ENCODE measurements at places on chromosomes 7 and 10.

GRCh38 chr7:26857170-26857505 lies 7.3 kb downstream of the SKAP2 start:
- no peak for DNase-seq

DNA sequence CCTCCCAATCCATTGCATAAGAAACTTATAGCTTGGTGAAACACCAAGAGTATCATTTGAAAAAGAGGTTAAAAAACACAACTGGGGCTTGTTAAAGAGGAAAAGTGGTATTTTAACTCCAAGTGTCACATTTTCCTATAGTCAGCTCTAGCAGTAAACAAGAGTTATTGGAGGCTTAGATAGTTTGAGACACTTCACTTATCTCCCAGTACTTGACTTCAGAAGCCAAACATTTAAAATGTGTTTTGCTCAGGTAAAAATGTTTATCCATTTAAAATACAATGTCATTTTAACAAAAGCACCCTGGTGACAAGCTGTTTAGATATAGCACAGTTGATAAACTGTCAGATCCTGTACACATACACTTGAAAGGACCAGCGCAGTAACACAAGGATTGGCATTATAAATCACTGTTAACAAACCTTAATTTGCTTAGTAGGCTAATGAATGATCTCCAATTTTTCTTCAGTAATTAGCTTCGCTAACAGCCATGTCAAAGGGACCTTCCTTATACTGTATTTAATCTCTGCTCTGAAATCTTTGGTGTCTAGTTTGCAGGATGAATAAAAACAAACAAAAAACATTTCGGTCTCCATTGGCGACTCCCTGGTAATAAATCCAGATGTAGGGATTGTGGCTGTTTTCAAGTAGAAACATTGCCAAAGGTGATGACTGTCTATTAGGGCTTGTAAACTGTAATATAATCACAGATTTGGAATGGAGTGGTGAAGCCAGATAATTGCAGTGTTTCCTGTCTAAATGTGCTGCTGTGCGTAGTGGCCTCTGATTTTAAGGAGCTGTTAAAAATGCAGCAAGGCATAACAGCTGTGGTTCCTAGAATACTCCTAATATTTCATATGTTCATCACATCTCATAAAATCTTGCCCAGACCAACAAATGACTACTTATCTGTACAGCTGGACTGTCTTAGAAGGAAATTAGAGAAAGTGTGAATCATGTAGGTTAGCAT lies 545.1 kb downstream of the AUTS2 start:
- DNase-seq = no peak

DNA sequence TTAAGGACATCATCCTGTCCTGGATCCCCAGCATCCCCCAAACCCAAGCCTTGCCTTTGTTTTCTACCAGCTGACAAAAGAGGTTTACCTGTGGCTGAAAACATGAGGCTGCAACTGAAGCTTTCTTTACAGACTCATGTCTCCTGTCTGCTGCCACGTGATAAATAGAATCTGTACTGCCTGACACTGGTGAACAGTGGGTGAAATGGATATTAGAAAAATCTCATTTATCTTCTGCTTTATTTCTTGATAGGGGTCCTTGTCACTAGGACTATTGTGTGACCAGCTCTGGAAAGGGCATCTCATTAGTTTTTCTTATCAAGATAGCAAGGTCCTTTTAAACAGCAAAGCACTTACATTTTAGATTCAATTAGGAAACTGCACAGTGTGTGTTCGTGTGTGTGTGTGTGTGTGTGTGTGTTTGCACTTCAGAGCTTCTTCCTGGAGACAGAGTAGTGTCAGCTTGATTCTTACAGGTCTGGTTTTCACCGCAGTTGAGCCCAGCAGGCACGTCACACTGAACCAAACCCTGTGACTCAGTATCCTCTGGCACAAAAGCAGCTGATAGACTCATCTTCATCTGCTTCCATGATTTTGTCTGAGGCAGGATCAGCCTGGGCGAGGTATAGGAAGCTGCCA lies 373.5 kb upstream of the CELF2 start:
- DNase-seq = no peak

DNA sequence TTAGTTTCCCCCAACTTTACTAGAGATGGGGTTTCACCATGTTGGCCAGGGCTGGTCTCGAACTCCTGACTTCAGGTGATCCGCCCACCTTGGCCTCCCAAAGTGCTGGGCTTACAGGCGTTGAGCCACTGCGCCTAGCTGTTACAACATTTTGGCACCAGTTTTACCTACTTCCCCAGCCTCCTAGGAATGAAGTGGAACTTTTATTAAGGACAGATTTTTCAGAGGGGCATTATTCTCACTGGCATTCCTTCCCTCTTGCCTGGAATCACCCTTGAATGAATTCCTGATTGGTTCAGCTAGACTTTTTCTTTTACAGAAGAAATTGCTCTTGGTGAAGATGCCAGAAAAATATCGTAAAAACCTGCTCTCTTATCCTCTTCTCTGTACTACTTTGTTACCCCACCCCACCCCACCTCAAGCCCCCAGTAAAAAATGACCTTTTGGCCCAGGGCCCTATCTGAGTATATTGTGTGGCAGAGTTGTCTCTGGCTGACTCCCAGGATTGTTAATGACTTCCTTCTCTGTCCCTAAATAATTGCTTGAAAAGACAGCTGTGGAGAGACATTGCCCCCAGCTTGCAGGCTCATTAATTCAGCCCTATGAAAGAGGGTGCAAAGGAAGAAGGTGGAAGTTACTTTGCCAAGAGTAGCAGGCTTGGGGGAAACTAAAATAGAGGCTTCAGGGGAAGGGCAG lies 189.6 kb downstream of the AUTS2 start:
- no peak for DNase-seq

GRCh38 chr7:139481364-139481763 lies 2.1 kb downstream of the KLRG2 start:
- no peak for DNase-seq

- peak; percentile 38 for DNase-seq
Measured at GRCh38 chr10:97154781-97155180, 31.0 kb downstream of the SLIT1 start.

GRCh38 chr10:53646525-53646924 lies 873.9 kb upstream of the MBL2 start:
- DNase-seq = no peak

GRCh38 chr7:72217151-72217550 lies 195.0 kb downstream of the CALN1 start:
- no peak for DNase-seq

DNA sequence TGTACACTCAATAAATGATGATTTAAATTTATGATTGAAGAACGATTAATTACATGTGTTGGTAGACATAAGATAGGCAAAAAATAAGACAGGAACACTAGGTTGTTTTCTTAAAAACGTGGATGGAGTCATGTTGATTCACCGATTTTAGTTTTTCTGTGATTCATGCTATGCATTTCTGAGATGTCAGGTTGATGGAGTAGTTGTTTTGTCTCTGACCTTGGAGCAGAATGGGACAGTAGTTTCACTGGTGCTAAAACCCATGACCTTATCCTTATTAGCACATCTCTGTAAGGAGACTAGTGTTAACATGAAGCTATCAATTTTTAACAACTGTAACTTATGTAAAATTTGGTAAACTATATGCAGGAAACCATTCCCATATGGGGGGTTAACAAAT lies 611.6 kb upstream of the FZD8 start:
- DNase-seq = no peak

DNA sequence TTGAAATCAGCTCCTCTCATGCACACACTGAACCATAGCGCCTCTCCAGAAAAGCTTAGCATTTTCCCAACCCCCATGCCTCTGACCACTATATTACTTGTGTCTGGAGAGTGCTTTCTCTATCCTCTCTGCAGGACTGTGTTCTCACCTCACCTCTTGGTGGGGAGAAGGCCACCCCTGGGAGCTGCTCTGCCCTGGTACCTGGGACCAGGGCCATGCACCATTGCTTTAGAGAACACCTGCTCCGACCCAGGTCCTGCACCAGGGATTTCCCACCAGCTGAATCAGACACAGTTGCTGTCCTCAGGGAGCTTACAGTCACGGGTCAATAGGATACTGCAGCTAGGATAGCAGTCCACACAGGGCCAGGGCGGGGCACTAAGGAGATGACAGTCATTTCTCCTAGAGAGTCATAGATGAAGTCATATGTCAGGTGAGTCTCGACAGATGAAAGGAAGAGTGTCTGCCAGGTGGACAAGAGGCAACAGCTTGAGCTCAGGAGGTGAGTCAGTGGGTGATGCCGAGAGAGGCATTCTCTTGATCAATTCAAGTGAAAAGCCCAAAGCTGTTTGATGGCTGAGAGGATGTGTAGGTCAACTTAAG lies 619 bp upstream of the LMTK2 start:
- no peak for DNase-seq

Data from inflammatory macrophage treated with lipopolysaccharide for 4 hours (primary cell).